Ovary (tissue), 10 donors: ENCODE measurements at places on chromosomes 1 and 21. TPM values are rescaled to one million over a fixed set of nuclear protein-coding genes. Genes with fewer than 3 reads are reported as not detected.

GRCh38 chr1:87243573-87243972, 85.1 kb upstream of the LMO4 start:
- no peaks in the 10 kb centered on the region for H3K36me3 ChIP-seq
- no peaks in the 10 kb centered on the region for H3K27me3 ChIP-seq
- no peak overlapping the region for H3K4me3 ChIP-seq
- no peak overlapping the region for H3K27ac ChIP-seq
- H3K4me1 ChIP-seq: no peaks in the 10 kb centered on the region
- DNase-seq: no peak

DNA sequence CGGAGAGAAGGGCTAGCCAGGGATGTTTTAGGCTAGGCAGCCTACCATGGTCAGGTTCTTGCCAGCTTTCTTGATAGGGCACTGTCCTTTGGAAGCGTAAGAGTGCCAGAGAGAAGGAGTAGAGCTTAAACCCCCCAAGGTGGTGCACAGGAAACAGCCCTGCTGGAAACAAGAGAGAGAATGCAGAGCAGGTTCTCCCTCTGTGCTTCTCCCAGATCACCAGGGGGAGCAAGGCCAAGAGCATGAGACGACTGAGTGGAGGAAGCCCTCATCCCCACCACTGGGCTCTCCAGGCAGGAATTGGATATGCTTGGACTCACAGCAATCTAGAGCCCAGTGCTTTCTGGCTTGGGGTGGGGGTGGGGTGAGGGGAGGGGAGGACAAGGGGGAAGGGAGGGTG, 49.8 kb downstream of the ATP2B4 start:
- H3K4me1 ChIP-seq: peaks cover 34% of the 10 kb centered on the region
- H3K4me3 ChIP-seq: no peak overlapping the region
- DNase-seq: no peak
- H3K27ac ChIP-seq: no peak overlapping the region
- no peaks in the 10 kb centered on the region for H3K27me3 ChIP-seq

- peak overlapping the region; percentile 1 for H3K27ac ChIP-seq
- H3K4me1 ChIP-seq: peaks cover 53% of the 10 kb centered on the region
- no peaks in the 10 kb centered on the region for H3K27me3 ChIP-seq
- H3K4me3 ChIP-seq: no peak overlapping the region
- DNase-seq: no peak
Measured at GRCh38 chr1:9316080-9316444, 23.4 kb downstream of the SPSB1 start.

DNA sequence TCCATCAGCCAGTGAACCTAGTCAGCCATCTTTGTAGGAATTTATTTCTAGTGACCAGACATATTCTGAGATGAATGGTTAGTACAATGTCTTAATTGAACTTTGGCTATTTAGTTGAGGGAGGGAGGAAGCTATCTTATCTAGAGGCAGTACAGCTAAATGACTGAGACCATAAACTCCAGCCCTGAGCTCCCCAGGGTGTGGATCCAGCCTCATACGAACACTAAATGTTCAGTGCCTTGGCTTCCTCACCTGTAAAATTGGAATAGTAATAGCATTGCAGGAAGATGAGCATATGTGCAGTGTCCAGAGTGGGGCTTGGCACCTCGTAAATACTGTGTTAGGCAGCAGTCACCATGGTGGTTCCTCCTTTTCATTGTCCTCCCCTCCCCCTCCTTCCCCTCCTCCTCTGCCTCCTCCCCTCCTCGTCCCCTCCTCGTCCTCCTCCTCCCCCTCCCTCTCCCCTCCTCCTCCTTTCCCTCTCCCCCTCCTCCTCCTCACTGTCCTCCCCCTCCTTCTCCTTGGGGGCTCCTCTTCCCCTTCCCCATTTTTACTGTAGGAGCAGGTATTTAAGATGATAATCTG, 108.2 kb downstream of the GALNT2 start:
- H3K27me3 ChIP-seq: no peaks in the 10 kb centered on the region
- H3K36me3 ChIP-seq: no peaks in the 10 kb centered on the region
- no peak overlapping the region for H3K27ac ChIP-seq
- peaks cover 9% of the 10 kb centered on the region for H3K4me1 ChIP-seq

The LY9 gene
- total RNA-seq: not detected

The MORC3 gene
- total RNA-seq: 43.6 TPM

The ACKR1 gene
- 14.2 TPM for total RNA-seq

The ASTN1 gene
- total RNA-seq: 2.1 TPM

The CLCA2 gene
- total RNA-seq: not detected

The SOAT1 gene
- 29.6 TPM for total RNA-seq
